Fibroblast of lung (primary cell): ENCODE measurements at places on chromosomes 6 and 20. TPM values are rescaled to one million over a fixed set of nuclear protein-coding genes. Genes with fewer than 3 reads are reported as not detected.

GDAP1L1 gene
- not detected in 2 replicates for total RNA-seq

PRPF6 gene
- total RNA-seq = 52.0 and 55.2 TPM in 2 replicates

SNAI1 gene
- 0.26 and 0.66 TPM in 2 replicates for total RNA-seq

PLCB4 gene
- total RNA-seq = 3.6 and 13.7 TPM in 2 replicates

C6orf58 gene
- total RNA-seq = not detected in 2 replicates

GPR6 gene
- not detected in 2 replicates for total RNA-seq

TMEM63B gene
- 22.9 and 42.1 TPM in 2 replicates for total RNA-seq

THEMIS gene
- total RNA-seq = not detected in 2 replicates

SLC17A3 gene
- not detected in 2 replicates for total RNA-seq

GPLD1 gene
- under 0.01 TPM in 2 replicates for total RNA-seq

SMOC2 gene
- under 0.01 TPM in 1 of 2 replicates, not detected in the other for total RNA-seq

ARMH2 gene
- total RNA-seq = not detected in 2 replicates

PTK6 gene
- under 0.01 and 0.17 TPM in 2 replicates for total RNA-seq

DDX43 gene
- 2.0 and 3.1 TPM in 2 replicates for total RNA-seq

SUMO4 gene
- 1.0 and 2.1 TPM in 2 replicates for total RNA-seq

GNRH2 gene
- not detected in 2 replicates for total RNA-seq

PACSIN1 gene
- total RNA-seq = under 0.01 TPM in 1 of 2 replicates, not detected in the other

DOK5 gene
- 16.9 and 19.2 TPM in 2 replicates for total RNA-seq

RIOK1 gene
- total RNA-seq = 23.9 and 28.7 TPM in 2 replicates

XKR7 gene
- total RNA-seq = not detected in 2 replicates

GRM1 gene
- total RNA-seq = under 0.01 and 0.17 TPM in 2 replicates

C20orf173 gene
- not detected in 2 replicates for total RNA-seq

XRN2 gene
- 91.7 and 99.3 TPM in 2 replicates for total RNA-seq

PROKR2 gene
- total RNA-seq = not detected in 2 replicates

RPS6KA2 gene
- 109 and 116 TPM in 2 replicates for total RNA-seq

FILIP1 gene
- total RNA-seq = 0.33 and 0.77 TPM in 2 replicates

RNASET2 gene
- 18.0 and 24.7 TPM in 2 replicates for total RNA-seq

POU3F2 gene
- not detected in 2 replicates for total RNA-seq

BMP6 gene
- under 0.01 TPM in 2 replicates for total RNA-seq

CLDN20 gene
- not detected in 2 replicates for total RNA-seq

MRPS18B gene
- 76.8 and 85.5 TPM in 2 replicates for total RNA-seq

C20orf141 gene
- total RNA-seq = not detected in 2 replicates

HLA-DQA2 gene
- total RNA-seq = not detected in 2 replicates

SIRPD gene
- not detected in 2 replicates for total RNA-seq

CST11 gene
- not detected in 2 replicates for total RNA-seq

CARMIL1 gene
- total RNA-seq = 10.2 and 10.5 TPM in 2 replicates

EYA2 gene
- total RNA-seq = 1.3 and 1.7 TPM in 2 replicates

CPNE5 gene
- total RNA-seq = 0.26 TPM in 1 of 2 replicates, not detected in the other

FRK gene
- 0.33 and 0.77 TPM in 2 replicates for total RNA-seq

LRRC1 gene
- total RNA-seq = 7.2 and 12.1 TPM in 2 replicates

TBC1D20 gene
- 28.8 and 33.9 TPM in 2 replicates for total RNA-seq

PRND gene
- total RNA-seq = not detected in 2 replicates

HLA-DRB5 gene
- total RNA-seq = not detected in 2 replicates

MDFI gene
- 0.17 and 3.3 TPM in 2 replicates for total RNA-seq

GPX6 gene
- total RNA-seq = not detected in 2 replicates

HLA-E gene
- 213 and 254 TPM in 2 replicates for total RNA-seq
